Effector memory CD4-positive, alpha-beta T cell (primary cell): ENCODE measurements at places on chromosomes 3 and 15.

DNA sequence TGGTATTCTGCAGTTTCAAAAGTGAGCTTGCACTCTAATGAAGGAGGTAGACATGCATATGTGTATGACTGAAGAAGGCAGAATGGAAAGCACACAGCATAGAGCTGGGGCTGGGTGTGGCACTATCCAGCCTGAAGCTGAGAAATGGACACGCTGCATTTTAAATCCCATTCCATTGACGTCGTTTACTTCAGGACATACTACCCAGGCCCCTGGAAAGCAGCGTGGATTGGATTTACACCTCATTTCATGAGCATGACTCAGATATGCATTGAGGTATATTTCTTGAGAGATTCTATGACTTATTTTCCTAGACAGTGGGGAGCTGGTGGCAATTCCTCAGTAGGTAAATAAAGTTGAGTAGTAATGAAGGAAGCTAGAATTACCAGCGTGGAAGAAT is 101.4 kb downstream of the ABI3BP start:
- no peak for DNase-seq

- DNase-seq: no peak
Measured at GRCh38 chr3:161412123-161412522, 40.8 kb upstream of the SPTSSB start.

- DNase-seq: no peak
Measured at GRCh38 chr3:38268087-38268486, 2.5 kb downstream of the SLC22A13 start.

DNA sequence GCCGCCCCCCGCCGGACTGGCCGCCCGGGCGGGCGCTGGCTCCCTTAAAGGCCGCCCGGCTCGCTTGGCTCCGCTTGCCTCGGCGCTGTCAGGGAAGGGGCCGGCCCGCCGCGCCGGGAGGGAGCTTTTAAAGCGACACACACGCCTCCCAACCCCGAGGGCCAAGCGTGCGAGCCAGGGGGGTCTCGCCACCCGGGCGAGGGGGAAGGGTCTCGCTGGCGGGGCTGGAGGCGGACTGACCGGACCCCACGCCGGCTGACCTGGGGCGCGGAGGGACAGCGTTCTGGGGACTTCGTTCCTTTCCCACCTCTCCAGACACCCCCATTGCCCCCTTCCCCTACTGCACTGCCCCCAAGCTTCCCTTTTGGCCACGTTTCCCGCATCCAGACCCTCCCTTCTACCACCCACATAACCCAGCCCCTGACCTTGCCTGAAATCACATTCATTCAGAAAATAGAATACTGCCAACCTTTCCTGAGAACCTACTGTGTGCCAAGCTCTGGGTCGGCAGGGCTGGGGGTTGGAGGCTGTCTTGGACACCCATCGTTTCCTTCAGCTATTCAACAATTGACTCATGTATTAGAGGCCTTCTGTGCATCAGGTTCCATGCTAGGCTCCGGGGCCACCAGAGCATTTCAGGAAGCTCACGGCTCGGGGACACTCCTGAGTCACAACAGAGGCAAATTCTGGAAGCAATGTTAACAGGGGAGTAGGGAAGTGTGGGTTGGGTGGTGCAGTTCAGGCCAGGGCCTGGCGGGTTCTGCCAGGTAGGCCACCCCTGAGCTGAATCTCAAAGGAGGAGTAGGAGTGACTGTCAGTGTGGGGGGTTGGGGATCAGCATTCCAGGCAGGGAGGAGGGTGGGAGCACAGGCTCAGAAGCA is at the start of gene INSYN1:
TSS of gene INSYN1 (minus strand) at position 102 of the 881 bp plus-strand sequence. CDS start 2,221 bp downstream, outside the sequence.
- DNase-seq: no peak

DNA sequence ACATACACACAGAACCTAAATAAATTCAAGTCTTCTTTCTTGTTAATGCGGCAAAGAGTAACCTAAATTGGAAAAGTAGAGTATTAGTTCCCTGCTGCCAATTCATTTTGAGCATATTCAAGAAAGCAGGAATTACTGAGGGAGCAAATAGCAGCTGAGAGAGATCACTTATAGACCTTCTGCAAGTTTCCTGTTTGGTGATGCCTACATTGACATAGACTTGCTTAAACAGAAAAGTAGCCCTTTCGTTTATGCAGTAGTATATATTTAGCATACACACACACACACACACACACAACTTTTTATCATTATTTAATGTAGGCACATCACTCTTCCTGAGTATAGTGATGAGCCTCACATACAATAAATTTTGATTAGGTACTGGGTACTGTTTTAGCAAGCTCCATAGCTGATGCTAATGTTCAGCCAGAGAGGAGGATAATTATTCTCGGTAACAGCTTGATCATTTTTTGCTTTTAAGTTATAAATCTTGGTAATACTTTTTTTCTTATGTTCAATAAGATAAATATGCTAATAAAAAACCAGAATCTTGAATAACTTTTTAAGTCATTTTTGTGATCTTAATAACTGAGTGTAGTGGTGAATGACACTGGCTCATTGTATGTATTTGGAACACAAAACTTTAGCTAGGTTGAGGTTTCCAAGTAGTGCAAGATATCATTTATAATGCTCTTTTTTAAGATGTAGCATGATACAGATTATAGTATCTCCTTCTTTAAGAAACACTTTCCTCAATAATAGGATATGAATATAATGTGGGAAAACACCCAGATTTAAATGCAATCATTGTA is 174.7 kb downstream of the MBNL1 start:
- DNase-seq: no peak

DNA sequence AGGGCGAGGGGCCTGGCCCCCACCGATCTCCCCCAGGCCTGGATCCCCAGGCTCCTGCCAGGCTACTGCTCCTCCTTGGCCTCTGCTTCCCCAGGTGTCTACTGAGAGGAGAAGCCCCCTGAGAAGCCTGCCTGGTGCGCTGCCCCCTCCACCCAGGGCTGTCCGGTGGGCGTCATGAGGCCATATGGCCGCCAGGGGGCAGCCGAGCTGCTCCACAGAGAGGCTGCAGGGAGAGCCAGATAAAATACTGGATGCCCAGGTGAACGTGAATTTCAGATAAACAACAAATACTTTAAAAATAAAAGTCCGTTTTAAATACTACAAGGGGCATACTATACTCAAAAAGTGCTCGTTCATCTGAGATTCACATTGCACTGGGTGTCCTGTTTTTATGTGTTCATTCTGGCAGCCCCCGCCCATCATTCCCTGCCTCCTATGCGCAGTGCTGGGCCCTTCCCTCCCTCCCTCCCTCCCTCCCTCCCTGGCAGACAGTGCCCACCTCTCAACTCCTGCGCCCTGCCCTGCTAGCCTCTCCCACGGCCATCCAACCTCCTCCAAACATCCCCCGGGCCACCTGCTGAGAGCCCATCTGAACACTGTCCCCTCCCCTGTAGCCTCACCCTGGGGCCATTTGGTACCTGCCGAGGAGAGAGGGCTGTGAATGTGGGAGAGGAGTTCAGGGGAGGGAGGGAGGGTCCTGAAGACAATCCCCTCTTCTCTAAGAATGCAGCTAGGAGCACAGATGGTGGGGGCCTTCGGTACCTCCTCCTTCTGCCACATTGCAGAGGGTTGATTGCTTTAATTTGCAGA is 29.6 kb downstream of the PSTPIP1 start:
- DNase-seq: peak; percentile 49
